IPS-NIHi11 (cell line): ENCODE measurements at places on chromosomes 2 and 18.

DNA sequence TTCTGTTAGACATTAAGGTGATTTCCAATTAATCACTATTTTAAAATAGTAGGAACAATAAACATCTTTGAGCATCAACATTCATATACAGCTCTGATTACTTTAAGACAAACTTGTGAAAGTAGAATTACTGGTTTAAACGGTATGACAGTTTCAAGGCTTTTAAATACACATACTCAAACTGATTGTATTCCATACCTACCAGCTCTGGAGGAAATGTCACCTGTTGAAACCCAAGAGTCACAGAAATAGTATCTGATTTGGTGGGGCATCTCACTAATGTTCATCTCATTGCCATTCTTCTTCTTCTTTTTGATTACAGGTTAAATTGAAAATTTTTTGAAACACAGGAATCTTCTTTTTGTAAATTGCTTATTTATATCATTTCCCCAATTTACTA is 36.2 kb downstream of the USP40 start:
- DNase-seq = no peak

DNA sequence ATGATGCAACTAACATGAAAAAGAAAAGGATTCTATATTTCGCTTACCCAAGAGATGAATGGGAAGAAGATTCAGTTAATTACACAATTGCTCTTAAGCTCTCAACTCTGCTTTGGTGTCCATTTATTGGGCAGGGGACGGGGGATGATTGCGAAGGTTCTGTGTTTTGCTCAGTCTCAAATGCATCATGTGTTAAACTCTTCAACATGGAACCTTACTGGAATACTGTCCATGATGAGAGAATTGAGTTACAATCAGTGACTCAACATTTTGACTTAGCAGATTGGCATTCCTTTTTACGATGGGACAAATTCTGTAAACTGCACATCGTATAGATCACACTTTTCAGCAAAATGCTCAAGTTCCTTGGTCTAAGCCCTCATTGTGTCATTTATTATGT is 135.6 kb downstream of the RBMS1 start:
- no peak for DNase-seq

DNA sequence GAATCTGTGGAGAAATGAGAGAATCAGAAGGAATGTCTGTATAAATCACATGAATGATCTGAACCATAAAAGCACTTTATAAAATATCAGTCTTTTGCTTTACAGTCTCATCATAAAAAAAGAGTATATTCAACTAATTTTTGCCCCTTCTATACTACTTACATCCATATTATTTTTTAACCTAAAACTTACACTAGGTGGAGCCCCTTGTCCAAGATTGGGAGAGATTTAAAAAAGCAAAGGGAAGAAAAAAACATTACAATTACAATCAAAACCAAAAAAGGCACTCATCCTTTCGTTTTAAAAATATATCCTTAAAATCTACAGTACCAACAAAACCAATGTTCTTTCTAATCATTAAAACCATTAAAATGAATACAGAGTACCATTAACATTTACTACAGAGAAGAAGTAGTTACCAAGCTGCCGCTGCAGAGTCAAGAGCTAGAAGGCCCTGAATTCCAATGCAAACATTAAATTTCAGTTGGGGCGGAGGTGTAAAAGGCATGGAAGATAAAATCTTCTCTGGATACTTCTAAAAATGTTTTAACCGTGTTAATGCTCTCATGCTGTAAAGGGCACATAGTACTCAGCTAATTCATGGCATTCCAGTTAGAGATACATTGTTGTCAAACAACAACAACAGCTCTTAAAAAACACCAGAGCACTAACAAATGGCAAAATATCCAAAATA is 56.7 kb upstream of the EPB41L3 start:
- peak; percentile 19 for DNase-seq

DNA sequence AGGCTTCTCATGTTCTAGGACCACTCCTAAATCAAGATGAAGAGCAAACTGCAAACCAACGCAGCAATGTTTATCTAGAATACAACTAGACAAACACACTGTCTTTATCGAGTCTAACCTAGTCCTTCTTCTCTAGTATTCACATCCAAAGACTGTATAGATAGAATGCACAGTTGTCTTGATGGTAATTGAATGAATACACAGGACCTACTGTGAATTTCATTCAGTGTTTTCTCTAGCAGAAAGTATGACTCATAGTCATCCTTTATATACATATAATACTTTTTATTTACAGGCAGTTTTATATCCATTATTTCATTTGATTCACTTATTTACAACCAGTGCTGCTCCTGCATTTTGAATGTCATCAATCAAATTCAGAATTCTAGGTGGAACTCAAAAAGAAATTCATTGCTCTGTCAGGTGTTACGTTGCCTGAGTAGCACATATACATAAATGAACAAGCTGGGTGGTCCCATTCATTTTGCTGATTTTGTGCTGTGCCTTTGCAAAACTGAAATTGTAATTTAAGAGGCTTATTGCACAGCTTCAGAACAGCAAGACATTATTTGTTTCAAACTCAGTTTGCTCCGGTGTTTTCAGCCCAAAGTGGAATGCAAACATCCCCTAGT is 374.8 kb downstream of the EPHA4 start:
- no peak for DNase-seq

DNA sequence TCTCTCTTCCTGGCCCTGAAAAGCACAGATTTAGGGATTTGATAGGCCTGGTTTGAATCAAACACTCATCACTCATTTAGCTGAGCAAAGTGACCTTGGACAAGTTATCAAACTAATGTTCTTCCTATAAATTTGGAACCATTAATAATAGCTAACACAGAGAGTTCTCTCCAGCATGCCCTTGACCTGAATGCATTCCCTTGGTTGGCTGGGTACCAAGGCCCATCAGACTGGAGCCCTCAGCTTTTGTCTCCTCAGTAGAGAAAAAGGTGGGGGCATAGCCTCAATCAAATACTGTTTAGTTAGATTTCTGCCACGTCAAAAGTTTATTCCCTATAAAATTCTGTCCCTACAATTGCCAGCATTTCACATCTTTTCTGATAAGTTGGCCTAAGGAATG is 13.8 kb upstream of the MRPL19 start:
- no peak for DNase-seq

DNA sequence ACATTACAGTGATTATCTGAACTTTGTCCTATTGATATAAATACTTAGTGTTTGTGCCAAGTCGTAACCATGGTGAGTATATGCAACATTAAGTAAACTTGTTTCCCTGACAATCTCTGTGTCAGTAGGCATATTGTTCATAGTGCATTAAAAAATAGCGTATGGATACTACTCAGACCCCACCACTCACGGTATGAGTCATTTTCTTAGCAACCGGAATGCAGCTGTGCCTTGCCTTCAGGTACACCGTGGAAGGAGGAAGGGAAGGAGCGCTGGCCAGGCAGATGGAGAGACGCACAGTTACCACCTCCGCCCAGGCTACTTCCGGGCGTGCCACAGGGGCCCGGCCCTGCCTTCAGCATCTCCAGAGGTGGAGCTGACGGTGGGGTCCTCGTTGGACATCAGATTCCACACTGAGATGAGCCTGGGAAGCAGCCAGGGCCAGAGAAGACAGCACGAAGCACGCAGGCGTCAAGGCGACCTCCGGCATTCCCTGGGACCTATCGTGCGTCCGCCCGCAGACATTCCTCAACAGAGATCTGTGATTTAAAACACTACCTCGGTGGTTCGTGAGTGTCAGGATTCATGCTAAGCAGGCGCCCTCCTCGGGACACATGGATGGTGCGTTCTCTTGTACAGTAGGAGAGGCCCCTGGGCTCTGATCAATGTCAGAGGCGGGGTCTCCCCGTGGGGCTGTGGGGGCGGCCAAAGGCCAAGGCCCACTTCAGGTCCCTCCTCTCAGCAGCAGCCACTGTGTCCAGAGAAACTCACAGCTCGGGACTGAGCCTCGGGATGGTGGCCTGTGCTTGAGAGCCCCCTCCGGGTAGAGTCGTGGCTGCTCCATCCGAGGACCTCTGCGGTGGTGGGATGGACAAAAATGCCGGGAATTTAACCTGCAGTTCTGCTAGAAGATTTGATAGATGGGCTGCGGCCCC is 82.2 kb upstream of the HDAC4 start:
- no peak for DNase-seq

DNA sequence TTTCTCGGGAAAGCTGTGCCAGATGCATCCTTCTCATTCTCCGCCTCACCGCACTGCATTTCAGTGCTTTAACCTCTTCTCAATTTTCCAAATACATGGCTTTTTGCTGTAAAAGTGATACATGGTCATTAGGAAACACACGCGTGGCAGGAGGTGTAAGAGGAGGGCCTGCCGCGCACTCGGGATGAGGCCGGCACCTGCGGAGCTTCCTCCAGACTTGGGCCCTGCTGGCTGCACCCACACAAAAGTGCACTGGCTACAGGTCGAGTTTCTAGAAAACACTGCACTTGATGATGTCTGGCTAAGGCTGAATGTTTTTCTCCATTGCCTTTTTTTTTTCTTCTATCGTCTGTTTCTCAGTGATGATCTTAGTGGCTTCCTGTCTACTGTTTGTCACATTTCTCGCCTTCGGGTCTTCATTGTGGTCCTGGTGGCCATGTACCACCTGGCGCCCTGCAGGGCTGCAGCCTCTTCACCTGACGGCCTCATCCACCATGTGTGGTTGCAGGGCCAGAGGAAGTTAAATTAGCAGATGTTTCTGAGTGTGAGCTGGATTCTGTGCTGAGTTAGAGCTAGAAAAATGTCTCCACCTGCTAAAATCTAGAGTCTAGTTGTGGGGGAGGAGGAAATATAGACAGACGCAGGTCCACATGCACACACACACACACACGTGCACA is 7.6 kb downstream of the KCNG2 start:
- no peak for DNase-seq

DNA sequence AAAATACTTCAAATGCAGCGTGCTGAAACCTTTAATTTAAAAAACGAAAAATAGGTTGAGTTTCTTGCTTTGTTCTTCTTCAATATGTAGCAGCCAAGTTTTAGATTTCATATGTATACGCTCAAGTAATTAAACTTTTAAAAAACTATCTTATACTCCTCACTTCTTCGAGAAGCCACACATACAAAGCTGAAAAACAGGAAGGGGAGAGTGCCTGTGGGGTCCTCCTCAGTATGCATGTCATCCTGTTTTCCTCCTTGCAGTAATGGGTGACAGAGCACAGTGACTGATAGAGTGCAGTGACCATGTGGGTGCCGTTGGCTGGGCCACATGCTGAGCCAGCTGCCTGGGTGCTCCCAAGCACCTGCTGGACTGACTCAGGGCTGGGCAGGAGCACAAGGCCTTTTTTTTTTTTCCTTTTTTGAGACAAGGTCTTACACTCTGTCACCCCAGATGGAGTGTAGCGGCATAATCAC is 33.3 kb downstream of the UXS1 start:
- no peak for DNase-seq

DNA sequence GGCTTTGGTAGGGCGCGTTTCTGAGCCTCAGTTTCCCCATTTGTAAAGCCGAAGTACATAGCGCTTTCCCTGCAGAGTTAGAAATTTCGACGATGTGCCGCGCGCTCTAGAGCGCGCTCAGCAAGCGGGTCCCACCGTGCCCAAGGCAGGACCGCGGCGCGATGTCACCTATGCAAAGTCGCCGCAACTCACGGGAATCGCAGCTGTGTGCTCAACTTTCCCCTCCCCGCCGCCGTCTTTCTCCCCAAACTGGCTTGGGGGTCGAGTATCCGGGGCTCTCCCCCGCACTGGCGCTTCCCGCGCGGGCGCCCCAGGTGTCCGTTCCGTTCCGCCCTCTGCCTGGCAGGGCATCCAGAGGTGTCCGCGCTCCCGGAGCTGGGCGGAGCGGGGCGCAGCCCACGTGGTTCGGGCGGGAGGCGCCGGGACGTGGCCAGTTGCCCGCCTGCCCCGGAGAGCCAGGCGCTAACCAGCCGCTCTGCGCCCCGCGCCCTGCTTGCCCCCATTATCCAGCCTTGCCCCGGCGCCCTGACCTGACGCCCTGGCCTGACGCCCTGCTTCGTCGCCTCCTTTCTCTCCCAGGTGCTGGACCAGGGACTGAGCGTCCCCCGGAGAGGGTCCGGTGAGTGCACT is at the start of gene MLPH:
TSS of gene MLPH (plus strand) at position 433 of the 630 bp plus-strand sequence. CDS start 6,176 bp downstream, outside the sequence.
- peak; percentile 68 for DNase-seq
